ENCODE measurements at places on chromosomes 5 and 9.

- no peak for ATAC-seq
Measured at GRCh38 chr5:154722936-154723335, 32.2 kb upstream of the LARP1 start.

- no peak for ATAC-seq
Measured at GRCh38 chr9:90546200-90546599, 96.4 kb downstream of the DIRAS2 start.

DNA sequence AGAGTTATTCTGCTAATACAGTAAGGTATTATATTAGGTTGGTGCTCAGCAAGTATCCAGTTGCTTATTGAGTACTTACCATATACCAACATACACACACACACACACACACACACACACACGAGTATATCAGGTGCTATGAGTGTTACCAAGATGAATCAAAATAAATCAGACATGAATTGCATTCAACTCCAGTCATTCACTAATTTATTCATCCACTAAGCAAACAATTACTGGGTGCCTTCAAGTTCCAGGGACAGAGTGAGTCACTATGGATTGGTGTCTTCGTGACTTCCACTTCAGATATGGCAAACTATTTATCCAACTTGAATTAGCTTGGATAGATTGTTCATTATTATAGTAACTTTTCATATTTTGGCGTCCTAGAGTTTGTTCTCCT lies 140.7 kb upstream of the SLC44A1 start:
- peak; percentile 89 for ATAC-seq

DNA sequence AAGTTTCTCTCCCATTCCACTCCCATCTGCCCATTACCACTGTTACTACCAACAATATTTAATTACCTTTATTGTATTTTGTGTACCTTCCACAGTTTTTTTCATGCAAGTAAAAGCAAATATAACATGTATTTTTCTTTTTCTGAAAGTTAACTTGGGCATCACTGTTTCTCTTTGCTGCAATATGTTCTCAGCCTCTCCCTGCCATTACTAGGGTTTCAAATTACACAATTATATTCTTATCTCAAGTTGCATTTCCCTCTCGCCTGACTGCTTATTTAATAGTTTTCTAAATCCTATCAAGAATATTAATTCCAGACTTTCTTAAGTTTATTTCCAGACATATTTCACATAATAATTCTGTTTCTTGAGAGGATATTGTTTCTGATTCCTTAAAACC lies 46.9 kb upstream of the GAS1 start:
- no peak for ATAC-seq

DNA sequence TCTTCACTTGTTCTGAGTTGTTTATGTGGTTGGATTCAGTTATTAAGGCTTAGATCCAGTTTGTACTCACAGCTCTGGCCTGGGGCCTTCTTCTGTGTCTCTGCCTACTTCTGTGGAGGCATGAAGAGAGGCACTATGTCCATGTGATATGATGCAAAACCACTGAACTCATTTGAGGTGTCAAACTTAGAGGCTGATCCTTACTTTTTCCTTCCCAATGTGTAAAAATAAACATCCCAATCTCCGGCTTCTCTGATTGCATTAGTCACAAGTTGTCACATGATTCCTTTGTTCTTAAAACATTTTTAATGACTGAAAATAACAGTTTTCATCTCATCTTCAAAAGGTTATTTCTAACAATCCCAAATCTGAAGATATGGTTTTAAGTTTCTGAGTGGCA lies 276.0 kb upstream of the RGMB start:
- ATAC-seq = no peak

DNA sequence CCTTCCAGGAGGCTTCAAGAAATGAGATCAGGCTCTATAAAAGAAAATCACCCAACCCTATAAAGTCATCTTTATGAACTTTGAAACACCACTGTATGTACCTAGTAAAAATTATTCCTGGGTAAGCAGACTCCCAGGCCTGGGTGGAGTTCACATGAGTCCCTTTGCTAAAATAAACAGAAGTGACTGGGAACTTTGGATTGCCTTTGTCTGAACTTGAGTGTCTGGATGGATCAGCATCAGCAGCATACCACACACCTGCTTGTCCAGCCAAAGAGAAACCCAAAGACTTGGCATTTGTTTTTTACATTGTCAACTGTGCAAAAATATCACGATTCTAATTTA lies 79.6 kb upstream of the CDKN2B start:
- peak; percentile 48 for ATAC-seq

DNA sequence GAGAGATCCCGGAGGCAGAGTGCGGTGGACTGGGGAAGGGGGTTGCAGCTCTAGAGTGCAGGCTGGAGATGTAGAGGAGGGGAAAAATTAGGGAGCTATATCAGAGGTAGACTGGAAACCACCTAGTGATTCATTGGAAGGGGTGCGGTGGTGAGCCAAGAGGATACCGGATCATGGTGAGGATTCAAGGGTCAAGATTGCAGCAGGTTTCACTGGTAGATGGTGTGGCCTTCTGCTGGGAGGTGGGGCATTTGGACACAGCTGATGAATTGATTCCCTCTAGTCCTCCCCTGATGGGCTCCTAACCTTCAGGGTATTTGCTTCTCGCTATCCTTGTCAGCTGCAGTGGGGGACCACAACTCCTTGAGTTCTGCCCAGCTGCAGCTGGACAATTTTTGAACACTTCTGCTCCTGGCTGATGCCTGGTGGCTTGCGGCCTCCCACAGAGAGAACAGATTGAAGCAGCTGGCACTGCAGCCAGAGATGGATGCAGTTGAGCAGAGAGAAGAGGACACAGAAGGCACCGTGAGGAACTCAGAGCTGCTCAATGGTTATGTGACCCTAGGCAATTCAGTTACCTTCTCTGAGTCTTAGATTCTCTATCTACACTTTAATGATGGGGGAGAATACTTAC lies 134.4 kb upstream of the ABCA1 start:
- no peak for ATAC-seq

DNA sequence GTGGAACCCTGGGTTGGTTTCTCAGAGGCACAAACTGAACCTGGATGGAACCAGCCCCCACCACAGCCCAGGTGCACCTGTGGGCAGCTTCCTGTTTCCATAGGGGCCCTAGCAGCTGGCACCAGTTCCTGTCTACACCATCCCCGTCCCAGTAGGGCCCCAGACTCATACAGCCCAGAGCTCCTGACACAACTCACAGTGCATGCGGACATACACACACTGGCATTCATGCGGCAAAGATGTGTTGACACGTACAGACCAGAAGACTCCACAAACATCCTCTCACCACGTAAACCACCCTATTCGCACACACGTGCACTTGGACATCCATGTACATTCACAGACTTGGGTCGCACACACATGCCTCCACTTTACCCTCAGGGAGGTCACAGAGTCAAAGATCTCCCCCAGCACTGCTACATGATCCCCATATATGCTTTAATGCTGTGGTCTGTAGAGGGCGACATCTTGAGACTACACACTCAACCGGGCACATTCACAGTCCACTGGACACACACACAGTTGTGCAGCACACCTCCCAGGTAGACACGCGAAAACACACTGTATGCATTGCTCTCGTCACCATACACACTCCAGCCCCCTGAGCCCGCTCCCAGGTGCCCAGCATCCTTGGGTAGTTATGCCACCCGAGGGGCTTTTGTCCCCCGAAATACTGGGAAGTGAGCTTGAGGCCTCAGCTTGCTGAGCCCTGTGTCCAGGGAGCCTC lies 22.4 kb downstream of the CXXC5 start:
- peak; percentile 49 for ATAC-seq

- ATAC-seq = no peak
Measured at GRCh38 chr5:122638581-122638980, 136.3 kb upstream of the SNX2 start.

- ATAC-seq = no peak
Measured at GRCh38 chr9:136965771-136966484, 11.4 kb upstream of the PTGDS start.

- no peak for ATAC-seq
Measured at GRCh38 chr5:165263536-165263935, 1758.1 kb downstream of the MAT2B start.

DNA sequence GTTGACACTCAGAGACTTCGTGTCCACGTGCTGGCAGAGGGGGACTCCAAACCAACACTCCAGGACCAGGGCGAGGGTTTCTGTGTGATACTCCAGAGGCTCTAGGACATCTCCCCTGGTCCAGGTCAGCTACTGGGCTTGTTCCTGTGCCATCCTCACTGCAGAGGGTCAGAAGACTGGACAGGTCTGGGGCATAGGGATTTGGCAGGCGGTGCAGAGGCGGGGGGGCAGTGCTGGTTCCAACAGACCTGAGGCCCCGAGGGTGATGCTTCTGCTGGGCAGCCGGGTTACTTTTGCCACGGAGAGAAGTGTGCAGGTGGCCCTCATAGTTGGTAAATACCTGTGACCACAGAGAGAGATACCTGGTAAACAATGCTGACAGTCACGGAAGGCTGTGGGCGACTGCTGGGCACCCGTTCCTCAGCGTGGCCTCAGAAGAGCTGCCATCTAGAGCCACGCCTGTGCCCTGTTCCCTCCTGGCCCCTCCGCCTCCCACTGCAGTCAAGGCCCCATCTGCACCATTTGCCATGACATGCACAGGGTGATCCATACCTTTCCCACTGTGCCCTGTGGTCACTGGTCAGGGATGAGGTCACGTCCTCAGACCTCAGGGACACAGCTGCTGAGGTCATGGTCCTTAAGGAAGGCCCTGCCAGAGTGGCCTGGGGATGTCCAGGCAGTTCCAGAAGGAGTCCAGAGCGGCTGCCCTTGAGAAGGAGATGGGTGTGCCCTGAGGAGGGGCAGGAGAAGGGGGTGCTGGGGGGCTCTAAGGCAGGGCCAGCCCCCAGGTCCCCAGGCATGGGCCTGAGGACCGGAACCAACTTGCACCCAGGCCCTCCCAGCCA lies 30.0 kb downstream of the TRIP13 start:
- peak; percentile 15 for ATAC-seq

- peak; percentile 94 for ATAC-seq
Measured at GRCh38 chr9:94649100-94649819, 9.9 kb upstream of the FBP1 start.

GRCh38 chr9:93136011-93136440 lies 2.0 kb upstream of the NINJ1 start:
- ATAC-seq = no peak

DNA sequence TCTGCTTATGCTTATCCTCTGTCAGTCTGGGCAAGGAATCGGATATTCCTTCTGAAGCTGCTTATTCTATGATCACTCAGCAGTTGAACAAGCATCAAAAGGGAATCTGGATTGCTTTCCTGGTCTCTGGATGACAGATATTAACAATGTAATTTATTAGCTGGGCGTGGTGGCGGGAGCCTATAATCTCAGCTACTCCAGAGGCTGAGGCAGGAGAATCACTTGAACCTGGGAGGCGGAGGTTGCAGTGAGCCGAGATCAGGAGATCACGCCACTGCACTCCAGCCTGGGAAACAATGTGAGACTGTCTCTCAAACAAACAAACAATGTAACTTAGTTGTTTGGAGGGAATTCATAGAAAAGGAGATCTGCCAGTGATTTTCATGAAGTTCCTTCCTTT lies 45.4 kb downstream of the DMRT1 start:
- no peak for ATAC-seq

DNA sequence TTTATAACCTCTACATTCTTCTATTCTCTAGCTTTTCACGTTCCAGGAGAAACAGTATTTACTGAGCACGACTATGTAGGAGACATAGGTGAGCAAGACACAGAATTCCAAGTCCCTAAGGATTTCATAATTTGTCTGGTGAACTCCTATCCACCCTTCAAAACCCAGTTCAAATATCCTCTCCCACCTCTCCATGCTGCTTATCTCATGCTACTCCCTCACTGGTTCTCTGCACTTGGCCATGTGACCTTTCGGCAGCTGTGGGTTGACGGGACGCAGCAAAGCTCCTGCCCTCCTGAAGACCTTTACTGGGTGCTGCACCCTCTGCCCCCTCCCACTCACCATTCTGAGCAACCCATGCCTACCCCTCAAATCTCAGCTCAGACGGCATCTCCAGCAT lies 173.2 kb downstream of the RGS3 start:
- no peak for ATAC-seq

DNA sequence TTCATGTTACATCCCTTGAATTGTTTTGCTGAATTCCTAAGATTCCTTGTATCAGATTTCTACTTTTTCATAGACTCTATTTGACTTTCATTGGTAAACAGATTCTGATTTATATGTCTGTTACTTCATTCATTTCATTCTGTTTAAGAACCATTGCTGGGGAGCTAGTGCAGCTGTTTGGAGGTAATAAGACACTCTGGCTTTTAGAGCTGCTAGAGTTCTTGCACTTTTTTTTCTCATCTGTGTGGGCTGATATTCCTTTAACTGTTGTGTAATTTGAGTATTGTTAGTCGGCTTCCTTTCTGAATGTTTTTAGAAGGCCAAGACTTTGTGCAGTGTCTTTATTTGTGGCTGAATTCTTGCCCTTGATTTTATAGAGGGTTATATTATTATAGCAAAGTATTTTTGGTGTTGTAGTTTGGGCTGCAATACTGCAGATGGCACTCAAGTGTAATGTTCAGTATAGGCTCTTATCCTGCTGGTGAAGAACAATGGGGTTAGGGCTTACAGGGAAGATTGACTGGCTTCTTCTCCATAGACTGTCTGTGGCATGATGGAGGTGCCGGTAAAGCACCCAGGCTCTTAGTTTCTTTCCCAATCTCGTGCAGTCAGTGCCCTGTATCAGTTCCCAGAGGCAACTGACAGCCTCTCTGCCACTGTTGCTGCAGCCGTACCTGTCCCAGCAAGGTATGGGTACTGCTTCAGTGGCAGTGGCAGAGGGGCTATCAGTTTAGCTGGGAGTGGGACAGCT lies 162.2 kb downstream of the OXCT1 start:
- ATAC-seq = peak; percentile 83

DNA sequence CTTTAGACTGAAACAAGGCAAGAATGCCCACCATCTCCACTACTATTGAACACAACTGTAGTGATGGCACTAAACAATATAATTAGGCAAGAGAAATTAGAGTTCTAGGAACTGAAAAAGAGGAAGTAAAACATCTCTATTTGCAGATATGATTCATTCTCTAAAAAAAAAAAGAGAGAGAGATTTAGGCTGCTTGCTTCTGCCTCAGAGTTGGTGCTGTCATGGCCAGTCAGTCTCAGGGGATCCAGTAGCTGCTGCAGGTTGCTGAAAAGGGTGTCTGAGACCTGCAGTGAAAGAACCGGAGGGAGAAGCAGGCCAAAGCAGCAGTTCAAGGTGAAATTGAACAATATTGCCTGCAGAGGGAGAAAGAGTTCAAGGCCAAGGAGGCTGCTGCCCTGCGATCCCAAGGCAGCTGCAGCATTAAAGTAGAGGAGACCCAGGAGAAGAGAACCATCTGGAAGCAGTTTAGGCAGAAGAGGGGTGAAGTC lies 72.5 kb downstream of the AP3B1 start:
- ATAC-seq = peak; percentile 65

DNA sequence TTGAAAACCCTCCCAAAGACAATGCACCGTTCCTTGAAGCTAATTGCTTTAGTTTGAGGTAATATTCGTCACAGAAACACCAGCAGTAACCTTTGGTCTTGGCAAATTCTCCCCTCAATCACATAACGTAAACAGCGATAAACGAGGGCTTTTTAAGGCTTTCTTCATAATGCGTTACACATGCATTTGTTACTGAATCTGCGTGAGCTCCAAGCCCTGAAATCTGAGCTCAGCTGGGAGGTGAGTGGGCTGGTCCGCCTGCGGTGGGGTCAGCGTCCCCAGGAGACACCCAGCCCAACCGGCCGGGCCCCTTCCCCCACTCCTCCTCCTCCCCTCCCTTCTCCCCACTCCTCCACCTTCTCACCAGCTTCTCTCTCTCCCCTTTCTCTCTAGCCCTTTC lies 91.1 kb downstream of the BARX1 start:
- ATAC-seq = no peak
